NCI-H524 treated with DMSO at 0.1 percent for 48 hours (cell line): ENCODE measurements at places on chromosomes 7 and 10.

DNA sequence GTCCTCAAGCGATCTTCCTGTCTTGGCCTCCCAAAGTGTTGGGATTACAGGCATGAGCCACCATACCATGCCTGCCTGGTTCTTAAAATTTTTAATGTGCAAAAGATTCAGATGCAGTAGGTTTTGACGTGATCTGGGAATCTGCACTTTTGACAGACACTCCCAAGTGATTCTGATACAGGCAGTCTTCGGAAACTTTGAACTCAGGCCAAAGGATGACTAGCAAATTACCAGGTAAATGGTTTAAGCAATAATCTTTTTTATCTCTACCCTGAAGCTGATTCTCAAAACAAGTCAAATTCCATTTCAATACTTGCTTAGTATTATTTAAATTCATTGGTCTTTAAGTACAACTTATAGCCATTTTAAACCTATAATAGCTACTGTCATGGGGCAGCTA, 2.6 kb upstream of the ADO start:
- DNase-seq = no peak

- DNase-seq = no peak
These were observed 133.3 kb downstream of the TEX36 start for GRCh38 chr10:125549653-125550052.

DNA sequence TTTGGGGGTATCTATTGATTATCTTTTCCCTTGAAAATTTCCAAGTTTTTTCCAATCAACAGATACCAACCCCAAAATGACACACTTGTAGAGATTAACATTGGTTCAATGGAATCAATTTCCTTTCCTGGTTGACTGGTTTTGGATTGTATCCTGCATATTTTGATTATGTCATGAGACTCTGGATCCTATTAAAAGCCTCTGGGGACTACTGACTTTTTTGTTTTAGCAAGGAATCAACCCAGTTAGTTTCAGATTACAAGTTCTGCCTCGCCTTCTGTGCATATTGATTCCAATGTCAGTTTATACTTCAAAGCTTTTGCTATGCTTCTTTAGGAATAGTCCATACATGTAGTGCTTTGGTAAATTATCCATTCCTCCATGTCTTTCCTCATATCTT, 29.2 kb downstream of the COPG2 start:
- DNase-seq = no peak

DNA sequence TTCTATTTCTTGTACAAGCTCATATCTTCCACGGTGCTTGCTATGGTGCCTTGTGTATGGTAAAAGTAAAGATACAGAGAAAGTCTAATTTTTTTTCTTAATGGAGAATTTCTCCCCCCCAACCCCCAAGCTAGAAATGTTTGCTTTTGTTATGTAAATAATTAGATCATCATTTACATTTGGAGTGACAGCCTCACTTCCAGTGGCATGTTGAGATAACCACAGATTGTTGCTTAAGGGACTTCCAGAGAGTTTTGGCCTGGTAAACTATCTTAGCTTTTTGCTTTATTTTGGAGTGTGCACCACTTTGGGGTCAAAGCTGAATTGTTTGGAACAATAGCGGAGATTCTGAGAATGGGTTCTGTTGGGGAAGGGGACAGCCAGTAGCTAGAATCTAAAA, 129.7 kb downstream of the ZNF365 start:
- no peak for DNase-seq

DNA sequence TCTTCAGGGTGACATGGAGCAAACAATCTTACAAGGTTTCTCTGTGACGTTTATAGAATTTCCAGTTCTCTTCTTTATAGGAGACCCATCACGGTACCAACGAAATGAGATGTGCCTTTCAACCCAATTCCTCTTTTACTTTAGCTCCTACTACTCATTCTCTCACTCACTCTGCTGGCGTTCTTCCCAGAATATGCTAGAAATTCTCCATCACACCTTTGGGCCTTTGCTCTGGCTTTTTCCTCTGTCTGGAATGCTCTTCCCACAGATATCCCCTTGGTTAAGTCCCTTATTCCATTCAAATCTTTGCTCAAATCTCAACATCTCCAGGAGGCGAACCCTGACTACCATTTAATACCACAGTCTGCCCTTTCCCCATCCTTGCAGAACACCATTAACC, 39.0 kb downstream of the SEMA3C start:
- no peak for DNase-seq

DNA sequence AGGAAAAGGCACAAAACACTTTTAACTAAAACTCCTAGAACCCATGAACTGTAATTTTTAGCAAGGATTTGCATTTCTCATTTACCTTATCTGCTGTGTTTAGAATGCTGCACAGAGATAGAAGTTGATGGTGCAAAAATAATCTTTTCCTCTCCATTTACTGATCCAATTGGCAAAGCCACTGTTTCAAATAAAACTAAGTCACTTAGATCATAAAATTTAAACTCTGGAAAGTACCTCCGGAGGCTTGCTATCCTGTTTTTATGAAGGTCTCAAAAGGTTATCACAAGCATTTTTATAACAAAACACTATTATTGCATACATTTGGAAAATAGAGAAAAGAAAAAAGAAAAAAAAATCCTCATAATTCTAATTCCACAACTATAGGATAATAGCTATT, 7.6 kb downstream of the CPA2 start:
- DNase-seq = no peak

DNA sequence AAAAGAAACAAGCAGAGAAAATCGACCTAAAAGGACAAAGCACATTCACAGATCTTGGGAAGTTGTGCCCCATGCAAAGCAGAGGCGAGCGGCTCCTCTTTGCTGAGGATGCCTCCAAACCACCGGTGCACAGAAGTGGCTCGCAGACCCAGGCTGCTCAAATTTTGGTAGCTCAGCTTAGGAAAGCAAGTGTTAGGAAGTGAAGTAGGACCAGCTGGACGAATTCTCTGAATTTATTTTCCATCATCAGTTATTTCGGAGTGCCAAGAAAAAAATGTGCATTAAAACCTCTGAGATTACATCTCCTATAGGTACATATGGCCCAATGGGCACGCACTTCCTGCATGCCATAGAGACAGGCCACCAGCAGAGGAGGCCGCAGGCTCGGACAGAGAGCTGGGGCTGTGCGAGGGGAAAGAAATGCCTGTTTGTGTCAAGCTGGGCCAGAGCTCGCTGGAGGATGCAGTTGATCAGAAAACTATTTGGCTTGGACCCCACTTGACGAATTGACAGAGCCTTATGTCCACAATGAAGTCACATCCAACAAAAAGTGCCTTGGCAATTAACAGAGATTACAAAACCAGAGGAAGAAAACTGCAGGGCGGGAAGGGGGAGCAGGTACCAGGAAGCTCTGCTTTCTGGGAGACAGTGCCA, 122.3 kb upstream of the LYZL2 start:
- DNase-seq = no peak

- no peak for DNase-seq
These were observed 10.2 kb downstream of the BRI3 start for GRCh38 chr7:98291717-98292116.

DNA sequence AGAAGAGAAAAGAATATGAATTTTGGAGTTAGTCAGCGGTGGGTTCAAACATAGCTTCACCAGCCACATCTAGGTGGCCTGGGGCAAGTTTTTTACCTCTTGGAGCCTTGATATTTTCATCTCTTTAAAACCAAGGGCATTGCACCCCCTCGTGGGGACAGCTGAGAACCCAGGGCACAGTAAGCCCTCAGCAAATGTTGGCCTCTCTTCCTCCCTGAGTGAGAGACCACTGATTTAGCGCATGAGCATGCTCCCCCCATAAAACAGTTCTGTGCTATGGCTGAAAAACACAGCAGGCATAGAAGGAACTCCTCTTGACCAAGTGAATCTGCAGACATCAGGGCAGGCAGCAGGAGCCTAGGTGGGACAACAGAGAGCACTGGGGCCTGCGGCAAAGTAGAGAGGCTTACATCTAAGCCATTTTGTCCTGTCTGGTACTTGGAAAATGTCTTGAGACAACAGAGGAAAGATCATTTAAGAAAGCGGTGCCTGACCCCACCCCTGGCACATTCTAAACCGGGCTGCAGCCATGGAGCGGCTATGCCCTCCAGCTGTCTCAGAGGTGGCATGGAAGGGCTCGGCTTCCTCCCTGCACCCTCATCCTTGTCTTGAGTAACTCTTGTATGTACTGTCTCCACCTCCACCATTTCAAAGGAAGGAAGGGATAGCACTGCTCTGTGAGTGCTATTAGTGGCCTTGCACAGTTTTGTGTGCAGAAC, 94.7 kb downstream of the ARHGAP22 start:
- DNase-seq = no peak

DNA sequence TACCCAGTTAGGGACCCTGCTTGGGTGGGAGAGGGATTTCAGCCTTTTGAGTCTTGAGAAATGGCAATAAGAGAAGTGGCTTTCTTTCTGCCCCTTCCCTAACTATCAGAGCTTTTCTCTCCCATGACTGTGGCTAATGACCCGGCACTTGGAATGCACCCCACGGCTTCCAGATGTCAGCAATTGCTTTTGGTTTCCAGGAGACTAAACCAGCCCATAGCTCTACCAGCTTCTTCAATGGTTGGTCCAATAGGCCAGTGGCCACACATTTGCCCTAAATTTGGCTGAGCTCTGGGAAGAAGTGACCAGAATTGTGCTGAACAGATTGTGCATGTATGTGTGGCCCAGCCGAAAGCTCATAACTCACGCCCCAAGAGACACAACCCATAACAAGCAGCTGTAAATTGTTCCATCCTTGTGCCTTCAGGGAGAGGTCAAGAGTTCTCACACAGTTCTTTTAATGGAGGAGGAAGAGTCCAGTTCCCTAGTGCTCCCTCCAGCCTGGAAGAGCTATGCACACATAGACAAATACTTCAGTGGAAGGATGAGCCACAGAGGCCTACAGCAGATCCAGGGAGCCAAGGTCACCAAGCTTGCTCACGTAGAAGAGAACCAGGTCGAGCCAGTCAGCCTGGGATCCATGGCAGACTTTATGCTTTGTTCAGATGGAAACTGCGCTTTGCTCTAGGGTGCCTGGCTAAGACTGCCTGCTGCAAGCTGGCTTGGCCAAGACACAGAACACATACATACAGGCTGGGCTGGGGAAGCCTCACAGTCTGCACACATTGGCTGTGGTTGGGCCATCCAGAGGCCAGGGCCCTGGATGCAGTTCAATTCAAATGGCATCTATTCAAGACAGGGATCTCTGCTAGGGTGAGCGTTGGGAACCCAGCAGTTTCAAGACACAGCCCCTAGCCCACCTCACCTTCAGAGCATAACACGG, 131.8 kb upstream of the HABP2 start:
- no peak for DNase-seq
